ENCODE measurements at places on chromosomes 6 and 20.

- no peak for DNase-seq
These were observed 34.0 kb downstream of the CNKSR3 start for GRCh38 chr6:154476494-154476893.

DNA sequence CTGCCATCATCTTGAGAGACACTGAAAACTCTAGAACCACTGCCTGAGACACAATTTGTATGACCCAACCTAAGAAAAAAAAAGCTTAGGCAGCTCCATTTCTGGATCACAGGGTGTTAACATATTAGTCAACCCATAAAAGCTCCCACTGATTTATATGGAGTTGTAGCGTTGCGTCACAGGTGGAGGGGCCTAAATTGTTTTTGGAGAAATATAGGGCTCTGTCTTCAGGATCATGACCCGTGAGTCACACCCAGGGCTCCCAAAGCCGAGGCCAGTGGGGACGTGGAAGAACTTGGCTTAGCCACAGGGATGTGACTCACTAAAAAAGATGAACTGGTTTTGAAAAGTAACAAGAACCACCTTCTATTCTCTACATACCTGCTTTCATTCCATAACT lies 116.5 kb upstream of the BMP2 start:
- peak; percentile 66 for DNase-seq

GRCh38 chr6:28225056-28225834 lies at the start of gene ZSCAN9:
Gene ZSCAN9, plus strand, starts transcription at chr6:28225275. Its CDS starts 1,810 bp downstream, at chr6:28227085.
- peak; percentile 84 for DNase-seq

GRCh38 chr6:41850861-41851260 lies 44.3 kb downstream of the USP49 start:
- no peak for DNase-seq
